Activated T-cell treated with anti-CD3 and anti-CD28 coated beads for 4 hours (primary cell): ENCODE measurements at places on chromosomes 1 and 21.

- DNase-seq = no peak
Measured at GRCh38 chr1:165383067-165383466, 26.6 kb upstream of the LMX1A start.

GRCh38 chr1:94926126-94926914 lies 590 bp downstream of the CNN3 start:
- DNase-seq = no peak

- no peak for DNase-seq
Measured at GRCh38 chr1:27109103-27109822, 45.7 kb downstream of the SLC9A1 start.

GRCh38 chr1:94081566-94082344 lies 39.2 kb downstream of the ABCA4 start:
- no peak for DNase-seq

GRCh38 chr1:32988665-32989064 lies 24.1 kb upstream of the RNF19B start:
- DNase-seq = no peak

DNA sequence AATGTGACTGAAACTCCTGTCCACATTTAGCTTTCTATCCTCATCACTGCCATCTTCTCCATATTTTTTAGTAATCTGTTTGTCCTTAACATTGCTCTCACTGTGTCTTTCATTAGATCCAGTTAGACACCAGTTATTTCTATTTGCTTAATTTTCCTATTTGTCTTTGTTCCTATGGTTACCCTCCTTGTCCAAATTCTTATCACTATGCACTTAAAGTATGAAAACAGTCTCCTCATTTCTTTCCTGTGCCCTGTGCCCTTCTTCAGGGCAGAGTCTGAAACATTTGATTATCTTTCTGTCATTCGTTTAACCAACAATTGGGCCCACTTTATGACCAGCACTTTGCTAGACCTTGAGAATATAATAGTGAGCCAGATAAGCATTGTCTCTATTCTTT lies 64.2 kb downstream of the SLC30A7 start:
- DNase-seq = no peak
